Subcutaneous adipose tissue (tissue), 4 donors: ENCODE measurements at places on chromosomes 3 and 15. TPM values are rescaled to one million over a fixed set of nuclear protein-coding genes. Genes with fewer than 3 reads are reported as not detected.

LDHAL6B gene
- not detected for total RNA-seq

EPHA6 gene
- 1.8 TPM for total RNA-seq

GOLGA6L4 gene
- 6.8 TPM for total RNA-seq

FOXP1 gene
- 70.5 TPM for total RNA-seq

TM4SF18 gene
- 30.0 TPM for total RNA-seq

DPPA2 gene
- not detected for total RNA-seq

UBAP1L gene
- 2.2 TPM for total RNA-seq

MKRN3 gene
- 0.51 TPM for total RNA-seq

DNAH1 gene
- total RNA-seq = 17.2 TPM

CRYGS gene
- 4.9 TPM for total RNA-seq

C3orf22 gene
- not detected for total RNA-seq

GOLGB1 gene
- 69.2 TPM for total RNA-seq
